ENCODE measurements at places on chromosomes 11 and 22.
A peak's percentile ranks its signal among the peaks of the same experiment; 100 is the strongest.

DNA sequence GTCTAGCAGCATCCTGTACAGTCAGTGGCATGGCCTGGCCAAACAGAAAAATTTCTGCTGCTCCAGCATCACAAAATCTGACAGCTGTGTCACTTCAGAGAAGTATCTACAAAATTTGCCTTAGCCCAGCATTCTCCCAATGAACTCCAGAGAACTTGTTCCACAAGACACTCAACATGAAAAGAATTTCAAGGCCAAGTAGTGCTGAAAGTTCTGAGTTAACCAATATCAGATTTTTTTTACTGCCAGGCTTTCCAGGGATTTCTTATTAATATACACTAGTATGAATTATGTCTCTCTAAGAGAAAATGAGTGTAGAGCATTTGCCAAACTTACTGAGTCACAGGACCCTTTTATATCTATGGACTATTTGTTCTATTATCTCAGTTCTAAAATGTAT, 68.8 kb downstream of the OR5AK2 start:
- DNase-seq, result no peak

GRCh38 chr11:45924927-45925326, 2.5 kb downstream of the LARGE2 start:
- no peak for DNase-seq

DNA sequence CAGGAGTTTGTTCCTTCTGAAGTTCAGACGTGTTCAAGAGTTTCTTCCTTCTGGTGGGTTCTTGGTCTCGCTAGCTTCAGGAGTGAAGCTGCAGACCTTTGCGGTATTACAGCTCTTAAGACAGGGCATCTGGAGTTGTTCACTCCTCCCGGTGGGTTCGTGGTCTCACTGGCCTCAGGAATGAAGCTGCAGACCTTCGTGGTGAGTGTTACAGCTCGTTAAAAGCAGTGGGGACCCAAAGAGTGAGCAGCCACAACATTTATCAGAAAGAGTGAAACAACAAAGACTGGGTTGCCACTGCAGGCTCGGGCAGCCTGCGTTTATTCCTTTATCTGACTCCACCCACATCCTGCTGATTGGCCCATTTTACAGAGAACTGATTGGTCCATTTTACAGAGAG, 373.1 kb downstream of the ETS1 start:
- DNase-seq, result no peak

GRCh38 chr11:130655300-130655699, 206.9 kb downstream of the ADAMTS15 start:
- no peak for DNase-seq

- no peak for DNase-seq
These were observed 3.3 kb downstream of the TMEM132A start for GRCh38 chr11:60927600-60927999.

DNA sequence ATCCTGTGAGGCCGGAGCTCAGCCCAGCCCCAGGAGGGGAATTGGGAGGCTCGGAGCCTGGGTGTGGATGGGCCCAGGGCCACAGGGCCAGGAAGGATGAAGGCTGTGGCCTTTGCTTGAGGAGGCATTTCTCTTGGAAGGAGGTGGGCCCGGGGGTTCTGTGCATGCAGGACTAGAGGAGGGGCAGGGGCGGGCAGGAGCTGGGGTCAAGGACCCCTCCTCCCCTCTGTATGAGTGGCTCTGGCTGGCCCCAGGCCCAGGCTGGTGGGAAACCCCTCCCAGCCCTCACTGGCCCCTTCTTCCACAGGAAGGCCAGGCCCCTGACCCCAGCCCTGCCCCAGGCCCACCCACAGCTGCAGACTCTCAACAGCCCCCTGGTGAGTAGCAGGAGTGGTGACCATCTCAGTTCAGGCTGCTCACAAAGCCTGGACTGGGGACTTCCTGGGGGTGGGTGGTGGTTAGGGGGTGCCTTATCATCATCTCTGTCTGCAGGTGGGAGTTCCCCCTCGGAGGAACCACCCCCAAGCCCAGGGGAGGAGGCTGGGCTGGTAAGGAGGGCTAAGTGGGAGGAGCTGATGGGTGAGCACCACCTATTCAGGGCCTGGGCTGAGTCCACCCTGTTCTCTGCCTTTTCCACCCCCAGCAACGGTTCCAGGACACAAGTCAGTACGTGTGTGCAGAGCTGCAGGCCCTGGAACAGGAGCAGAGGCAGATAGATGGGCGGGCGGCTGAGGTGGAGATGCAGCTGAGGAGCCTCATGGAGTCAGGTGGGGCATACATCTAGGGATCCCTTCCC, 6.0 kb downstream of the KCNK7 start:
- DNase-seq, result peak; percentile 46

DNA sequence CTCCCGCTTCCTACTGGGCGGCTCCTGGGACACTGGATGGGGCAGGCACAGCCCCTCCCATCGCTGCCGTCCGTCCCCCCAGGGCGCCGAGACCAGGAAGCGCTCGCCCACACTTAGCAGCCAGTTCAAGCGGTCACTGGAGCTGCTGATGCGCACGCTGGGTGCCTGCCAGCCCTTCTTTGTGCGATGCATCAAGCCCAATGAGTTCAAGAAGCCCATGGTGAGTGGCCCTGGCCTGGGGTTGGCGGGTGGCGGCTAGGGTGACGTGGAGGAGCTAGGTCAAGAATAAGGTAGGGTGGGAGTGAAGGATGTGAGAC, 44.6 kb downstream of the MYO7A start:
- DNase-seq, result no peak

DNA sequence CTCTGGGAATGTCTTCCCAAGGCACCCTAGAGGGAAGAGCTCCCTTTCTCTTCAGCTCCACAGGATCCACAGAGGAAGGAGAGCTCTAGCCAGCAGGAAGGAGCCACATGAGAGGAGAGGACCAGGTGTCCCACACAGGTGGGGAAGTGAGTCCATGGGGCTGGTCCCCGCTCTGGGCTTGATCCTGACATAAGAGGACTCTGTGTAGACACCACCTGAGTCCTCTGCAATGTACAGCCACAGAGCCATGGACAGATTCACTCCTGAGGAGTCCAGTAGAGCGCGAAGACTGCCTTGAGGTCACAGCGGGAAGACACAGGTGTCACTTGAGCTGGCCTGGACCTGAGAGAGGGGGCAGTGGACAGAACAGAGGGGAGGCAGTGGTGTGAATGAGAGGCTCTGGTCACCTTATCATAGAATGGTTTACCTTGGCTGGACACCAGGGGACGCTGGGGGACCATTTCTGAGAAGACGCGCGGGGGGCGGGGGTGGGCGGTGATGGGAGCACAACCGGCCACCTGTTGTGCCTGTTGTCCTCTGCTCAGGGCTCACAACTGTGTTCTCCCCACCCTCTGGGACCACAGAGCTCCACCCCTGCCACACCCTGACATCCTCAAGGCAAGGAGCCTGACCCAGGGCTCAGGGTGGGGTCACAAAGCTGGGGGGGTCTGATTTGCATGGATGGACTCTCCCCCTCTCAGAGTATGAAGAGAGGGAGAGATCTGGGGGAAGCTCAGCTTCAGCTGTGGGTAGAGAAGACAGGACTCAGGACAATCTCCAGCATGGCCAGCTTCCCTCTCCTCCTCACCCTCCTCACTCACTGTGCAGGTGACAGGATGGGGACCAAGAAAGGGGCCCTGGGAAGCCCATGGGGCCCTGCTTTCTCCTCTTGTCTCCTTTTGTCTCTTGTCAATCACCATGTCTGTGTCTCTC, 128.2 kb downstream of the ZNF280B start:
- peak; percentile 9 for DNase-seq

DNA sequence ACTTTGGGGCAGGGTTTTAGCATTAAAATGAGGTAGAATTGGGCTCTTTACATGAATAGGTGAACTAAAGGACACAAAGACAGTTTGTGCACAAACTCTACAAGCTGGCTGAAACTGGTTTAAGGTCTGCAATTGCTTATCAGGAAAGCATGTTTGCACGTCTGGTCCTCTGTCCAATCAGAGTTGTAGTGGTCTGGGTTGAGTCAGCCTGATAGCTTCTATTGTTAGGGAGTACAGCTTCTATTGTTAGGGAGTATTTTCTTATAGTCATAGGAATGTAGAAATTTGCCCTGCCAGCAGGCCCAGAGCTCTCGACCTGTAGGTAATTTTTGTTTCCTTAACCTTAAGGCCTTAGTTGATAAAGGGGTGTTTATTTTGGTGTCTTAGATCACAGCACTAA, 1422.4 kb downstream of the LRRC4C start:
- DNase-seq, result no peak

DNA sequence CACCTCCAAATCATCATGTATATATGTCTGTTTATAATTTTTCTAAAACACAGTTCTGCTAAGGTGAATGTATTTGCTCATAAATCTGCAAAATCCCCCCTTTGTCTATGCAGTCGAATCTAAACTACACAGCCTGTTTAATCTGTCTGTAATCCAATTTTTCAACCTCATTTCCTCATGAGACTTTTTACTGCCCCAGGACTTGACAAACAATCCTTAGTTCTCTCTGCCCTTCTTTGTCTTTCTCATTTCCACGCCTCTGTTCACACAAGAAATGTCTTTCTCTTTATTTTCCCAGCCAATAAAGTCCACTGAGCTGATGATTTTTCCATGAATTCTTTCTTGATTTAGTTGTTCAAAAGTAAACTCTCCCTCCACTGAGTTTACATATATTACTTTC, 1154.3 kb downstream of the FAM181B start:
- DNase-seq, result no peak

- DNase-seq, result no peak
These were observed 254.3 kb upstream of the SESN3 start for GRCh38 chr11:95485115-95485900.

DNA sequence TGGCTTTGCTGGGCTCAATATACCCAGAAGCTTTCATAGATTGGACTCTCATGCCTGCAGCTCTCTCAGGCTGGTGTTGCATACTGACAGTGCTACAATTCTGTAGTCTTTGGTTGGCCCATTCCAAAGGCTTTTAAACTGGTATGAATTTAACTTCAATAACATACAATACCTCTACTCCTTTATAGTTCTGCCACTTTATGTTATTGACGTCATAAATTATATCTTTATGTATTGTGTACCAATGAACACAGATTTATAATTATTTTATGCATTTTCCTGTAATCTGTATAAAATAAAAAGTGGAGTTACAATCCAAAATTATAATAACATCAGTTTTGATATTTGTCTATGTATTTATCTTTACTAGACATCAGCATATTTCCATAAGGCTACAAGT, 16.2 kb downstream of the PATE2 start:
- DNase-seq, result no peak

DNA sequence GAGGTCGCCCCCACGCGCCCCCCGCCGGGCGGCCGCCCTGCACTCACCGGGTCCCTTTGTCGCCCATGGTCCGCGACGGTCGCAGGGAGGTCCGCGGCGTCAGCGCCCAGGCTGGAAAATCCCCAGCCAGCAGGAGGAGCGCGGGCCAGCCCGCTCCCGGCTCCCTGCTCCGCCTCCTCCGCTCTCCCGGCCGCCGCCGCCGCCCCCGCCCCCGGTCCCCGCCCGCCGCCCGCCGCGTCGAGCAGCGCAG, at the start of gene ARRB1:
Gene ARRB1 (minus strand): TSS at position 121 of the 250 bp plus-strand sequence. CDS start 54 bp downstream, at position 67.
- peak; percentile 71 for DNase-seq

DNA sequence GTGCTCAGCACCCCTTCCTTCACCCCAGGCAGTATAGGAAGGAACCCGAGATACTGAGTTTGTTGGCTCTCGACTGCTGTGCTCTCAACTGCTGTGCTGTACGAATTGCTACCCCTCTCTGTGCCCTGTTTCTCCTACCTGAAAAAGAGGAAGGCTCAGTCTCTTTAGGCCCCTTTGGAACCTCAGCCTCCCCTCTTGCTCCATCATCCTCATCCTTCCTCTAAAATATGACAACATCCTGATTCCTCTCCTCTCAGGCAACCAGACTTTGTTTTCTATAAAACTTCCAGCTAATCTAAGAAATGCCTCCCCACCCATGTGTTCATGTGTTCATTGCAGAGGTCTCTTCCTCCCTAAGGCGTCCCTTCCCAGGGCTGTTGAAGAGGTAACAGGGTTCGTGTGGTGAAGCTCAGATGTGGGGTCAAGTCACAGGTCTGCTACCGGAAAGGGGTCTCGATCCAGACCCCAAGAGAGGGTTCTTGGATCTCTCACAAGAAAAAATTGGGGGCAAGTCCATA, 35.5 kb upstream of the CD82 start:
- peak; percentile 22 for DNase-seq

DNA sequence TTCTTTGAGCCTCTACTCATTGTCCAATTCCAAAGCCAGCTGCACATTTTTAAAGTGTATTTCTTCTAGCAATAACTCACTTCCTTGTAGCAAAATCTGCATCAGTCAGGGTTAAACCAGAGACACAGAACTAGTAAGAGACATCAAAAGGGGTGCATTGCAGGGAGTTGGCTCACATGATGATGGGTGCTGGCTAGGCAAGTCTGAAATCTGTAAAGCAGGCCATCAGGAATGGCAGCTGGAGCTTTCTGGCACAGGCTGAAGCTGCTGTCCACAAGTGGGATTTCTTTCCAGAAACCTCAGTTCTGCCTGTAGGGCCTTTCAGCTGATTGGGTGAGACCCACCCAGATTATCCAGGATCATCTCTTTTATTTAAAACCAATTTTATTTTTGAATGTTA, 698.1 kb downstream of the NTM start:
- DNase-seq, result no peak

DNA sequence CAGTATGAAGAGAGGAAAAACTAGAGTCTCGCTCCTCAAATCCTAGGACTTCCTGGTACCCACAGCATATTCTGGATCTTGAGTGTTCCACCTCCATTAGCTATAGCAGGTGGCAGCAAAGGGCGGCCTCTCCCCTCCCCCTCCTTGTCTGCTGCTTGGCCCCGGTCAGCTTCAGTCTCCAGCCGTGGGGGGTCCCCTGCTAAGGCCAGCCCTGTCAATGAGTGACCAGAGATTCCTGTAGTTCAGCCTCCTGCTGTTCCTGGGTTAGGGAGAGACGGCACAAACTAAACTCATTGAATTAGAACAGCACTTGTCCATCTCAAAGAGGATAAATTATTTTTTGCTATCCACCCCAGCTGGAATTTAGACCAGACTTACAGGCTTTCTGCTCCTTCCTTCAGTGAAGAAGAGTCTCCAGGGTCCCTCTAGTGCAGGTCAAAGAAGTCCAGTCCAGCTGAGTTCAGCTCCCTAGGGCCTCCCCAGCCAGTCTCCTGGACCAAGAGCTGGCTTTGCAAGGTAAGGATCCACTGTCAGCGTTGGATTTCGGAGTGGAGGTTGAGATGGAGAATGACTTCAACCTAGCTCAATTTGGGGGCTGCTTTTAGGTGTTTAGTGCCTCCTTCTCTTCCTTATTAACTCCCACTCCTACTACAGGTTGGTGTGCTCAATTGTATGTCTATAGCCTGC, 1.1 kb upstream of the PHLDB1 start:
- DNase-seq, result no peak

- no peak for DNase-seq
These were observed 20.4 kb downstream of the P2RX3 start for GRCh38 chr11:57358543-57358961.

Measured in NB4 (cell line).